ENCODE measurements at places on chromosomes 5 and 9.

DNA sequence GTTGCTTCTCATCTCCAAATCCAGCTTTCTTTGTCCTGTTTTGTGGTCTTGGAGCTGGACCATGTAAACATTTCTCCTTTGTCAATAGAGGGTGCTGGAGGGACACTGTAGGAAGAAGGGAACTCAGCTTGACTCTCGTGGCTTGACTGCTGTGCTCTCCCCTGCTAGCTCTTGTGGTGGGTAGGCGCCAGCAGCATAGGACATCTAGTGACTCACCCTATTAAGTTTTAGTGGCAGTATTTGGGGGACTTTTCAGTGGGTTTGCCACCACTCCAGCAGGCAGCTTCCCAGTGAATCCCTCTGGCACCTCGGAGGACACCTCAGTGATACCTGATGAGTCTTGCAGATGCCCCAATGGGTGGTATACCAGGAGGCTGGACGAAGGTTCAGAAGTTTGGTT lies 97.8 kb downstream of the TSSK1B start:
- DNase-seq: no peak

GRCh38 chr5:173281910-173282309 lies 46.3 kb downstream of the STC2 start:
- DNase-seq: no peak

DNA sequence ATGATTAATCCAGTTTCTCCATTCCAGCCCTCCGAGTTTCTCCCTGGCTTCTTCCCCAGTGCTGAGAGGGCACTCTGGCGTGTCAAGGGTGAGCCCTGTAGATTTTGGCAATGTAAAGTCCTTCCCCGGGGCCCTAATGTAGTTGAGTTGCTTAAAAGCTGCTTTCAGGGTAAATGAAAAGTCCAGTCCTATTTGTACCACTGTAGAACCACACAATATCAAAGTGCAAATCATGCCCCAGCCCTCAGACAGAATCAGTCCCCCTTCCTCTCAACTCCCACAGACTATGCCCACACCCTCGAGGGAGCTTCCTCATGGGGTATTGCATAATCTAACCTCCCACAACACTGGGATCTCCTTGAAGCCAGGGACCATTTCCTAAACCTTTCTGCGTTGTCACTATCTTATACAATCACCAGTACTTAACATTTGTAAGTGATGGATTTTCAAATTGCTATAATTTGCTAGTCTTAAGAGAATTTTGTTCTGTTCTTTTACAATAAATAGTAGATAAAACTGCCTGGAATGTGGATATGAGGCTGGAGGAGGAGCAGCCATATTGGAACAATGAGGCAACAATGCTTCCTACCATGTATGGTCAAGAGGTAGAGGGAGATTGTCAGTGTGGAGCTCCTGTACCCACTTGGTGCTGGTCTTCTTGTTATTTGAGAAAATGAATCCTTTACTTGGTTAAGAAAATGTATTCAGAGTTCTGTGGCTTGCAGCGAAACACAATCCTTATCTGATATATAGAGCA lies 34.4 kb downstream of the ZNF366 start:
- peak; percentile 5 for DNase-seq

DNA sequence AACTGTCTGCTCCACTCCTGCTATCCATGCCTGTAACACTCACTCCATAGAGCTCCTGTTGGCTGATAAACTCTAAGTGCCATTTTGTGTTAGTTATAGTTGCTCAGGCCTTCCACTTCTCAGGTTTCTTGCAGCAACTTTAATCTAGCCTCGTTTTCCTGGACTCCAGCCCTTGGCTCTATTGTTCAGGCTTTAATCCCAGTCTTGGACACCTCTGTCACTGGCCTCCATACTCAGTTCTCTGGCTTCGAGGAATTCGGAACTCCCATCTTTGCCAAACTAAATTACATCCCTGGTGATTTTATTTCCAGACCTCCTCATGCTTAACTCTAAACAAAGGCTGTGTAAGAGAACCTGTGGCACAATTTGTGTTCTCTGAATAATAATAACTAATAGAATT lies 39.8 kb downstream of the EMB start:
- no peak for DNase-seq

- no peak for DNase-seq
Measured at GRCh38 chr5:140084541-140084940, 29.4 kb upstream of the PURA start.

- no peak for DNase-seq
Measured at GRCh38 chr9:21070171-21070571, 7.6 kb downstream of the IFNB1 start.

DNA sequence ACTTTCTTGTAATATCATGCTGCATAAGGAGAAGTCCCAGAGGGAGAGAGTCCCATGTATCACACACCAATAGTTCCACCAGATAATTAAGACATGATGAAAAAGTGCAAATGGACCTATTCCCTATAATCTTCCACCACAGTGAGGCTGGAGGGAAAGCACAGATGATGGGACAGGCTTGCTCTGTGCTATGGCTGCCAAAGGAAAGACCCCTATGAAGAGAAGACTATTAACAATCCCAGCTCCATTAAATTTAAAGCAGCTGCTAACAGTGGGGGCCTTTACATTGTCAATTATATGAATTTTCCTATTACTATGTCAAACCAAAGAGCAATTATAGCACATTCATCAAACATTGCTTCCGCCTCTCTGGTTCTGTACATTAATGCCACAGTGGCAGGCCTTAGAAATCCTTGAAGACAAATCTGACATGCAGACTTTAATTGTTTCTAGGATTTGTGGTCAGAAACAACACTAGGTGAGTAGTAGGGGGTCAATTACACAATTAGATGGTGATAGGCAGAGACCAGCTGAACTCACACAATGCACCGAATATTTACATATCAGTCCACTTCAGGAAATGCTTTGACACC lies 551.3 kb downstream of the TLE1 start:
- DNase-seq: no peak

DNA sequence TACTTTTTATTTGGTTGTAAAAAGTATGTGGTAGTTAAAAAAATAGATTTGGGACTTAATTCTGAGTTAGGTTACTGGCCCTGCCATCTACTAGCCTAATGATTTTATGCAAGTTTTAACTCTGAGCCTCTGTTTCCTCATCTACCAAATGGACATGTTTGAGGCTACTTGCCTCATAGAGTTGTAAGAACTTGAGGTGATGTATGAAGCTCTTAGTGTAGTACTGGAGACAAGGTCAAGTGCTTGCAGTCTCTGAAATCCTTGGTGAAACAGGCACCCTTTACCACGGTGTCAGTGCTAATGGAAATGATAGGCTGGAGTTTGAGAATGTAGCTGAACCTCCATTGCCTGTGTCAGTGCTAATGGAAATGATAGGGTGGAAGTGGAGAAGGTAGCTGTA lies 15.3 kb downstream of the GPR107 start:
- DNase-seq: no peak

GRCh38 chr9:125883565-125884217 lies 136.5 kb downstream of the PBX3 start:
- DNase-seq: no peak

GRCh38 chr9:96141666-96142065 lies 160.3 kb downstream of the HSD17B3 start:
- DNase-seq: no peak

- DNase-seq: no peak
Measured at GRCh38 chr9:107492381-107492970, 2.9 kb upstream of the KLF4 start.

GRCh38 chr5:142542906-142543305 lies 143.0 kb downstream of the FGF1 start:
- no peak for DNase-seq

- no peak for DNase-seq
Measured at GRCh38 chr9:31677877-31678276, 706.6 kb upstream of the ACO1 start.

DNA sequence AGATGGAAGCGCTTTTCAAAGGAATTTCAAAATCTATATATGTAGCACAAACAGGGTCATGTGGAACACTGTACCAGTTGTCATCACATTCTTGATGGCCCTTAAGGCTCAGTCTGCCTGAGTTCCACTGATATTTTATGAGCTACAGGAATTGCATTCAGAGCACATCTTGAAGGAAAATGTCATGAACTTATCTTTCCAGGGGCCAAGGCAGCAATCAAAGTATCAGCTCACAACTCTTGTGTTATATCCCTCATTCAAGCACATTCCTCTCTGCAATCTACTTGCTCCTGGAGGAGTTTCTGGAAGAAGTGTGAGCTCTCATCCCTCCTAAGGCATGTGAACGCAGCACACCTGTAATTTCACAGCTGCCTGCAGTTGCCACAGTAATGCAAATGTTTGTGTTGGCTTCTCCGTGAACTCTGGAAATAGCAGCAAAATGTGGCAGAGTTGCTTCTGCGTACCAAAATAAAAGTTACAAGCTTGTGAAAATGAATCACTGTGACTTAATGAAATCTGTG lies 89.7 kb upstream of the EQTN start:
- no peak for DNase-seq

GRCh38 chr9:89400403-89401116 lies 82.3 kb downstream of the SECISBP2 start:
- no peak for DNase-seq

- no peak for DNase-seq
Measured at GRCh38 chr9:131656356-131657036, 83.4 kb downstream of the RAPGEF1 start.

DNA sequence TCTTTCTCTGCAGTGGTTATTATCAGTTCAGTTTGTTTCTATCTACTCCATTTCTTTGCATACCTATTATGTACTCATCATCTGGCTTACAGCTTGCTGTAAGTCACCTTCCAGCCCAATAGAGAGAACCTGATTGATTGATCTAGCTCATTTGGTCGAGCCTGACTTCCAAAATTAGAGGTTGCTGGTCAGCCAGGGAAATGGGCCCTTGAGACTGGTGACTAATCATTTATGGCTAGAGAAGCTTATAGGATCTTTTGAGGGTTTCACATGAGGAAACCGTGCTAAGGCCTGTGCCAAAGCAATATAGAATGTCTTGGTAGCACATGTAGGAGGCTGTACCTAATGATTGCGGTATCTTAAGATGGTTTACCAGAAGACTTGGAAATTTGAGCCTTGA lies 5.8 kb downstream of the SREK1 start:
- no peak for DNase-seq

DNA sequence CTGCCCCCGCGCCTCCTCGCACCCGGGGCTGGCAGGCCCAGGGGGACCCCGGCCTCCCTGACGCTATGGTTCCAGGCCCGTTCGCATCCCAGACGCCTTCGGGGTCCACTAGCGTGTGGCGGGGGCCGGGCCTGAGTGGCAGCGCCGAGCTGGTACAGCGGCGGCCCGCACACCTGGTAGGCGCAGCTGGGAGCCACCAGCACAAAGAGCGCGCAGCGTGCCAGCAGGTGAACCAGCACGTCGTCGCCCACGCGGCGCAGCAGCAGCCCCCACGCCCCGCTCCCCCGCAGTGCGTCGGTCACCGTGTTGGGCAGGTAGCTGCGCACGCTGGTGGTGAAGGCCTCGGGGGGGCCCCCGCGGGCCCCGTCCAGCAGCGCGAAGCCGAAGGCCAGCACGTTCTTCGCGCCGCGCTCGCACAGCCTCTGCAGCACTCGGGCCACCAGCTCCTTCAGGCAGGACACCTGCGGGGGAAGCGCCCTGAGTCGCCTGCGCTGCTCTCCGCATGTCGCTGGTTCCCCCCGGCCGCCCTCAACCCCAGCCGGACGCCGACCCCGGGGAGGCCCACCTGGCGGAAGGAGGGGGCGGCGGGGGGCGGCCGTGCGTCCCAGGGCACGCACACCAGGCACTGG lies 548 bp downstream of the TERT start:
- DNase-seq: no peak

DNA sequence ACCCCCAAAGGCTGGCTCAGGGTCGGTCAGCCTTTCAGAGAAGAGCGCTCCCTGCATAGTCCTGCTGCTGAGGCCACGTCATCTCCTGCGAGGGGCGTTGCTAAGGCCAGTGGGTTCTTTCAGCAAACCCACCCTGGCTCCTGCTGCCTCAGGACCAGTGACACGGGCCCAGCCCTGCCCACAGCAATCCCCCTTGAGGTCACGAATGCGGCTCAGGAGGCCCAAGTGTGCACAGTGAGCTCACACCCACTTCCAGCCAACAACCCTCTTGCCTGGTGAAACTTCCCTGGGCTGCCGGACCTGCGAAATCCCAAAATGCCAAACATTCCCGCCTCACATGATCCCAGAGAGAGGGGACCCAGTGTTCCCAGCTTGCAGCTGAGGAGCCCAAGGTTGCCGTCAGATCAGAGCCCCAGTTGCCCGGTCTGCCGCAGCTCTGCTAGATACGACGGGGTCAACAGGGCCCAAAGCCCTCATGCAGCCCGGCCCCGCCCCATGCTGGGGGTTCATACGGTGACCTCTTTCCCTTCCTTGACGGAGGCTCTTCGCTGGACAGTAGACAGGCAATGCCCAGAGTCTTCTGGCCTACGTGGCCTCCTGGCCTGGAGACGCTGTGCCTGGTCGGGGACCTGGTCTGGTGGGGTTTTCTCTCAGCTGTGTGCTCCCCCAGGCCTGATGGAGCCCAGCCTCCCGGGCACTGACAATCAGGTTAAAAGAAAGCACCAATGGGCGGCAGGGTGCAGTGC lies 116.4 kb upstream of the COL5A1 start:
- no peak for DNase-seq

DNA sequence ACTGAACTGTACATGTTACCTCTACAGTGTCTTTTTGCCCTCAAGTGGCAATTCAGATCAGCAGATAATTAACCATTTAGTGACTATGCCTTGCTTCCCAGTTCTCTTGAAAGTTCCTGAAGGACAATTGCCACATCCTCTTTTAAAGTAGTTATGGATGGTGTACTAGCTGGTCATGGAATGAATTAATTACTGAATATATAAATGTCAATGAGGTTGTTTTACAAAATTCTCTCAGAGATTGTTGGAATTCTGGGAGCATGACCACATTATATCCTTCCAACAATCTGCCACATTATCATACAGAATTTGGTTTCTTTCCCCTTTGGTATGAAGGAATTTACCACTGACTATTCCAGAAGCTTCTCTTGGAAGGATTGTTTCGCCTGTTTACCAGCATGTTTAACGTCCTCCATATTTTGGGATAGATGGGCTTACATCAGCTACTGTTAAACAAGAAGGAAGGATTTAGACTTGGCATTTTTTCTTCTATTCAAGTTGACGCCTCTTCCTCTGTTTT lies 176.4 kb downstream of the CD180 start:
- no peak for DNase-seq

- peak; percentile 21 for DNase-seq
Measured at GRCh38 chr5:44809215-44809955, 638 bp downstream of the MRPS30 start.

- DNase-seq: no peak
Measured at GRCh38 chr5:79759436-79759835, 69.8 kb downstream of the CMYA5 start.

GRCh38 chr9:135145312-135145711 lies 57.8 kb downstream of the OLFM1 start:
- no peak for DNase-seq

DNA sequence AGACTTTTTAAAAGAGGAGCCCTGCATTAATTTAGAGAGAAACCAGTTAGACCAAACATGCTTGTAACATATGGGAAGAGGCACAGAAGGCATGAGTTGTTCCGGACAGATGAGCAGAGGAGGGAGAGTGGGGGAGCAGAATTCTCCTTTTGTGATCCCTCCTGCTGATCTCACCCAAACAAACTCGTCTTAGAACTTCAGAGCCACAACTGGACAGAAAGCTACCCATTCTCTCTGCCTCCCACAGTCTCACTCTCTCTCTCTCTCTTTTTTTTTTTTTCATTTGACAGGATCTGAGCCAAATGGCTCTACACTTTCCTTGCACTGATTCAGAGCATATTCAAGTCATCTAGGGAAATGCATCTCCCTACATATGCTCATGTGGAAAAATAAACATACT lies 196.0 kb upstream of the PAPPA start:
- no peak for DNase-seq

GRCh38 chr5:87751824-87752223 lies 339.1 kb upstream of the CCNH start:
- no peak for DNase-seq

- DNase-seq: peak; percentile 27
Measured at GRCh38 chr5:176716320-176716719, 69.0 kb downstream of the TSPAN17 start.
